ENCODE measurements at places on chromosomes 1 and 21. TPM values are rescaled to one million over a fixed set of nuclear protein-coding genes. Genes with fewer than 3 reads are reported as not detected.

- no peak for DNase-seq
- no peak overlapping the region for H3K4me3 ChIP-seq
- H3K27me3 ChIP-seq = no peaks in the 10 kb centered on the region
- peaks cover 59% of the 10 kb centered on the region for H3K36me3 ChIP-seq
- H3K4me1 ChIP-seq = no peaks in the 10 kb centered on the region
Observed at GRCh38 chr1:236837897-236838296, 42.8 kb downstream of the MTR start.

- peaks cover 2% of the 10 kb centered on the region for H3K36me3 ChIP-seq
- no peak overlapping the region for H3K27ac ChIP-seq
- no peak for DNase-seq
- no peak overlapping the region for H3K4me3 ChIP-seq
- H3K4me1 ChIP-seq = peaks cover 26% of the 10 kb centered on the region
Observed at GRCh38 chr1:206683313-206683712, 1.4 kb upstream of the MAPKAPK2 start.

DNA sequence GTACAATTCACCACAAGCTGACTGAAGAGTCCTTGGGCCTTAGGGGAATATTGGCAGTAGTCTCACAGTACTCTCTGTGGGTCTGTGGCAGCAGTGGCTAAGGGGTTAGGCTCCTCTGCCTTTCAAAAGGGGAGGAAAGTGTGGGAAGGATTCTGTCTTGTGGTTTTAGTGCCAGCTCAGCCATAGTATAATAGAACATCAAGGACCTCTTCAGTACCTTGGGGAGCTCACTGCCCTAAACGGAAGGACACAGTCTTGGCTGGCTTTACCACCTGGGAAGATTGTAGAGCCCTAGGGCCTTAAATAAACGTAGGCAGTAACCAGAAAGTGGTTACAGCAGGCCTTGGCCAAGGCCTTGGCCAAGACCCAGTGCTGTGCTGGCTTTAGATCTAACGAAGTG, 265.7 kb downstream of the COL11A1 start:
- no peaks in the 10 kb centered on the region for H3K36me3 ChIP-seq
- no peak overlapping the region for H3K27ac ChIP-seq
- no peaks in the 10 kb centered on the region for H3K4me1 ChIP-seq
- H3K27me3 ChIP-seq = no peaks in the 10 kb centered on the region
- no peak for DNase-seq

DNA sequence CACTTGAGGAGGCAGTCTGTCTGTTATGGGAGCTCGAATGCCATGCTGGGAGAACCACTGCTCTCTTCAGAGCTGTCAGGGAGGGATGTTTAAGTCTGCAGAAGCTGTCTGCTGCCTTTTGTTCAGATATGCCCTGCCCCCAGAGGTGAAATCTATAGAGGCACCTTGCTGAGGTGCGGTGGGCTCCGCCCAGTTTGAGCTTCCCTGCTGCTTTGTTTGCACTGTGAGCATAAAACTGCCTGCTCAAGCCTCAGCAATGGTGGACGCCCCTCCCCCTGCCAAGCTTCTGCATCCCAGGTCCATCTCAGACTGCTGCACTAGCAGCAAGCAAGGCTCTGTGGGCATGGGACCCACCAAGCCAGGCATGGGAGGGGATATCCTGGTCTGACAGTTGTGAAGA, 247.5 kb downstream of the LMX1A start:
- H3K4me1 ChIP-seq = no peaks in the 10 kb centered on the region
- H3K4me3 ChIP-seq = no peak overlapping the region
- H3K27ac ChIP-seq = no peak overlapping the region
- peaks cover 2% of the 10 kb centered on the region for H3K27me3 ChIP-seq

DNA sequence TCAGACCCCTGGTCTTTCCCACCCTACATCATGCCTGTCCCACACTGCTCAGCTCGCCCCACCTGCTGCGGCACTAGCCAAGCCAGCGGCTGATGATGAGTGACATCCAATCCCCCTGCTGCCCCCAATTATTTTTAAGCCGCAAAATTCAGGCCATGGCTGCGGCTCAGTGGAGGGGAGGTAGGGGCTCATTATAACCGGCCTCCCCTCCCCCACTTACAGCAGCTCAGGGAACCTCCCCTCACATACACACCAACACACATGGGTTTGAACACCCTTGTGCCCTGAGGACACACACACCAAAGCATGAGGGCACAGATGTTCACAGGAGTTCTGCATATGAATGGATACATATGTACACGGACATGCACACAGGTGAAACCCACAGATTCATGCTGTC, 5.3 kb downstream of the ADGRB2 start:
- no peak for DNase-seq
- no peaks in the 10 kb centered on the region for H3K36me3 ChIP-seq
- no peaks in the 10 kb centered on the region for H3K27me3 ChIP-seq
- peaks cover 40% of the 10 kb centered on the region for H3K4me1 ChIP-seq

GRCh38 chr1:27428316-27429028, 36.0 kb downstream of the GPR3 start:
- H3K4me3 ChIP-seq = peak overlapping the region; percentile 49
- peaks cover 76% of the 10 kb centered on the region for H3K4me1 ChIP-seq
- H3K36me3 ChIP-seq = peaks cover 13% of the 10 kb centered on the region
- DNase-seq = no peak

DNA sequence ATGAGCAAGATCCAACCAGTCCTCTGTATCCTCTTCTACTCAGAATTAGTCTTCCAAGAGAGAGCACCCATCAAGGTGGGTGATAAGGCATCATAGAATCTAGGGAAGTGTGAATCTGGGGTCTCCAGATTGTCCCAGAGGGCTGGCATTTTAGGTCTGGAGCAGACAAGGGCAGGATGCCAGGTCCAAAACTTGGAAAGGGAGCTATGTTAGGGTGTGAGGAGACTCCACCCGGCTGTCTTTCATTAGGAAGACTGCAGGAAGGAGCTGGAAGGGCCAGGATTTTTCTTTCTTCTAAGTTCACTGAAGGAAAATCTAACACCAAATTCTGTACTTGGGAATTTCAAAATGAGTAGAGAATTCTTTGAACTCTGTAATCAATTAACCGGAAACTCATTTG, 86.1 kb upstream of the BMP8A start:
- H3K27me3 ChIP-seq = no peaks in the 10 kb centered on the region
- peak overlapping the region; percentile 94 for H3K27ac ChIP-seq
- DNase-seq = no peak
- peaks cover 52% of the 10 kb centered on the region for H3K4me1 ChIP-seq

DNA sequence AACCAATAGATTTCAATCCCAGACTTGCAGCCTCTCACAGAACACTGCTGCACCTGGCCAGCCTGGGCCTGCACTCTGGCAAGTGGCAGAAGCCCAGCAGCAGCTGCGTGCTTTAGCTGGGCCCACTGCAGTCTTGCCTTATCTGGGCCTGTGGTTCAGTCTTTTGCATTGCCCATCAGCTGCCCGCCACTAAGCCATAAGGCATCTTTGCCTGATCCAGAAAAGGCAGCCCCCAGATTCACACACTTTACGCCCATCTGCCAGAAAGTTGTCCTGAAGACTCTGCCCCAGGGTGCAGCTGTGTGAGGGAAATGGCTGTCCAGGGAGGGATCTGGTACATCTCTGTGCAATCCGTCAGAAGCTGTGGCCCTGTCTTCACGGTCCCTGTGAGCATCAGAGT, 217.0 kb downstream of the DNAH14 start:
- no peak overlapping the region for H3K27ac ChIP-seq
- no peak for DNase-seq
- H3K4me3 ChIP-seq = no peak overlapping the region
- H3K36me3 ChIP-seq = no peaks in the 10 kb centered on the region

DNA sequence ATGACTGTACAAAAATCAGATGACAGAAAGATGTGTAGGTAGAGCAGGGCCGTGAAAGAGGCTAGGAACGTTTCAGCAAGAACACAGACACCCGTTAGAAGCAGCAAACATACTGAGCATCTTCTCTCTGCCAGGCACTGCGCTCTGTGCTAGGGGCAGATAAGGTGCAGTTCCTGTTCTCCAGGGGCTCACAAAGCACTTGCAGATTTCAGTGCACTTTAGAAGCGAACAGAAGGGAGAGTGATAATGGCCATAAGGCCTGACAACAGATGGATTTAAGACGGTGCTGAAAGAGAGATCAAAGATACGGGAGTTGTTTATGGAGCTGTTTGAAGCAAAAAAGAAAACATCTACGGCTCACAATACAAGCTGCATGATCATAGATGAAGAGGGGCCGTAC, 200.3 kb upstream of the FOXD3 start:
- H3K4me1 ChIP-seq = peaks cover 34% of the 10 kb centered on the region
- DNase-seq = no peak
- no peak overlapping the region for H3K27ac ChIP-seq
- H3K36me3 ChIP-seq = no peaks in the 10 kb centered on the region
- no peak overlapping the region for H3K4me3 ChIP-seq

GRCh38 chr1:23854568-23854967, 13.5 kb downstream of the FUCA1 start:
- no peak overlapping the region for H3K4me3 ChIP-seq
- peaks cover 16% of the 10 kb centered on the region for H3K36me3 ChIP-seq
- DNase-seq = no peak
- no peaks in the 10 kb centered on the region for H3K4me1 ChIP-seq
- H3K27ac ChIP-seq = no peak overlapping the region

GRCh38 chr21:14353726-14354125, 29.2 kb downstream of the HSPA13 start:
- H3K4me1 ChIP-seq = no peaks in the 10 kb centered on the region
- H3K4me3 ChIP-seq = no peak overlapping the region

- H3K27ac ChIP-seq = peak overlapping the region; percentile 71
- peaks cover 52% of the 10 kb centered on the region for H3K4me1 ChIP-seq
- peaks cover 12% of the 10 kb centered on the region for H3K36me3 ChIP-seq
- no peaks in the 10 kb centered on the region for H3K27me3 ChIP-seq
- no peak for DNase-seq
- peak overlapping the region; percentile 81 for H3K4me3 ChIP-seq
Observed at GRCh38 chr1:19312782-19313635, 883 bp downstream of the SLC66A1 start.

GRCh38 chr1:111448482-111448917, 556 bp downstream of the WDR77 start:
- peak overlapping the region; percentile 76 for H3K27ac ChIP-seq
- DNase-seq = no peak
- peak overlapping the region; percentile 100 for H3K4me3 ChIP-seq

DNA sequence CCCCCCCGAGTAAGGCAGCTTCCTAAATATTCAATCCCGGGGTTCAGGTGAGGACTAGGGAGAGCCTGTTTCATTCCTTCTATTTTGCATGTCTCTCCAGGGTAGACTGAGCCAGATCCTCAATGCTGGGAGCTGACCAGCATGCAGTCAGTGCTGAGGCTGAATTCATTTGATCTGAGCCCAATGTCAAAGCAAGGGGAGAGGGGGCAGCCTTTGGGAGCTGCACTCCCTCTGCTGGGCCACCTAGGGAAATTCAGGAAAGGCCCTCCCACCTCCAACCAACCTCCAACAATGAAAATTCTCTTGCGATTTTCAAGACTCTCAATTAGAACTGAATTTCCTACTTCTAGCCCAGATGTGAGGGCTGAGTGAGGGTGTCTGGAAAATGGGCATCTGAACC, 371.2 kb downstream of the NPHP4 start:
- H3K27me3 ChIP-seq = no peaks in the 10 kb centered on the region
- no peak overlapping the region for H3K27ac ChIP-seq
- no peaks in the 10 kb centered on the region for H3K36me3 ChIP-seq
- no peaks in the 10 kb centered on the region for H3K4me1 ChIP-seq
- DNase-seq = no peak
- H3K4me3 ChIP-seq = no peak overlapping the region

GRCh38 chr1:188599313-188599712, 1770.6 kb downstream of the PLA2G4A start:
- H3K4me3 ChIP-seq = no peak overlapping the region
- no peaks in the 10 kb centered on the region for H3K27me3 ChIP-seq
- H3K4me1 ChIP-seq = peaks cover 17% of the 10 kb centered on the region
- no peaks in the 10 kb centered on the region for H3K36me3 ChIP-seq
- no peak overlapping the region for H3K27ac ChIP-seq

DNA sequence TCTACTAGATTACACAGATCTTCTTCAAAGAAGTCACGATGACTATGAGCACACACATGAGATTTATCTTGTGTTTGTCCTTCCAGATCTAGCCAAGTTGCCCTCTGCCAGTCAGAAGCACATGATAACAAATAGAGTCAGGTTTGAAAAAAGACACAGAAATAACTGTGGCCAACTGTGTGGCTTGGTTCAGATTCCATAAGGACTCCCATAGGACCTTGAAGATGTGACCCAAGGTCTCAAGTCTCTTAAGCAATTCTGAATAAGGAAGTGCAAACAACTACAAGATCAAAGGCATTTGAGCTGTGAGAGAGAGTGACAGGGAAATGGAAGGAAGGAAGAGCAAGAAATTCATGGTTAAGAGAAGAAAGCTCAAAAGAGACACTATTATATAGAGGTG, 194.0 kb downstream of the PLPP3 start:
- no peak overlapping the region for H3K4me3 ChIP-seq
- no peaks in the 10 kb centered on the region for H3K36me3 ChIP-seq
- H3K27me3 ChIP-seq = no peaks in the 10 kb centered on the region
- H3K27ac ChIP-seq = no peak overlapping the region
- DNase-seq = no peak

GRCh38 chr1:234206651-234207284, 166.5 kb upstream of the COA6 start:
- H3K4me3 ChIP-seq = no peak overlapping the region
- no peak overlapping the region for H3K27ac ChIP-seq
- no peaks in the 10 kb centered on the region for H3K27me3 ChIP-seq
- no peaks in the 10 kb centered on the region for H3K4me1 ChIP-seq
- no peak for DNase-seq

DNA sequence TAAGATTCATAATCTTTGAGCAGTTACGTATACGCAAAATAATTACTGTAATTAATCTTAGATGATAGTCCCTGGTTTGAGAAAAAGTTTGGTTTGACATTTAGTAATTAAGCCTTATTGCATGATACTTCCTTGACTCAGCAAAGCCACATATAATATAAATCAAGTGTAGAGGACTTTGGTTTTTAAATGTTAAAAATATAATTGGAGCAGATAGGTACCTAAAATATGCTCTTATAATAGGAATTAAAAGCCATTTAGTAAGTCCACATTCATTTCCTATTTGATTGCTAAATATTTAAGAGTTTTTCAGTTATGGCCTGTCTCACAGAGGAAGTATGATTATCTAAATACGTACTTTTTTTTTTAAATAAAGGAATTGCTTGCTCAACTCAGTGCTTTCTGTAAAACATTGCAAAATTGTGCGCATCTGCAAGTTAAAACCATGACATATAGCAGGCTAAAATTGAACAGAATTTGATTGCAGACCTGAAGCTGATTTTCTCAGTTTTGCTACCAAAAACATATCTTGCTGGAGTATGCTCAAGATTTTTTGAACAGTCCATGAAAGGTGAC, 20.4 kb downstream of the RPE65 start:
- no peaks in the 10 kb centered on the region for H3K4me1 ChIP-seq
- H3K36me3 ChIP-seq = no peaks in the 10 kb centered on the region

- no peak for DNase-seq
- no peak overlapping the region for H3K27ac ChIP-seq
- no peaks in the 10 kb centered on the region for H3K27me3 ChIP-seq
- H3K4me1 ChIP-seq = no peaks in the 10 kb centered on the region
- H3K4me3 ChIP-seq = no peak overlapping the region
Observed at GRCh38 chr1:53076721-53077598, 14.9 kb downstream of the PODN start.

Gene SPRR2B
- total RNA-seq = not detected

Gene CEPT1
- total RNA-seq = 26.0 TPM

Gene CEP350
- total RNA-seq = 42.2 TPM

Gene RGSL1
- not detected for total RNA-seq

Gene SZT2
- total RNA-seq = 51.8 TPM

Gene NR1I3
- total RNA-seq = not detected

Gene C8B
- not detected for total RNA-seq

Gene TTC22
- not detected for total RNA-seq

Gene FNDC5
- 2.0 TPM for total RNA-seq

Gene TSPAN2
- total RNA-seq = 3.5 TPM

Gene PTGFR
- total RNA-seq = 2.5 TPM

Gene SLC45A1
- total RNA-seq = 2.9 TPM

Gene F13B
- not detected for total RNA-seq

Gene MPZ
- total RNA-seq = 0.44 TPM

All from osteocyte (in vitro differentiated cells).